SIG-M5 (cell line): ENCODE measurements at places on chromosomes 2 and 18.

- DNase-seq: no peak
These were observed 37.4 kb downstream of the TMEM87B start for GRCh38 chr2:112092286-112093041.

- DNase-seq: no peak
These were observed 57.5 kb downstream of the MCFD2 start for GRCh38 chr2:46857871-46858701.

DNA sequence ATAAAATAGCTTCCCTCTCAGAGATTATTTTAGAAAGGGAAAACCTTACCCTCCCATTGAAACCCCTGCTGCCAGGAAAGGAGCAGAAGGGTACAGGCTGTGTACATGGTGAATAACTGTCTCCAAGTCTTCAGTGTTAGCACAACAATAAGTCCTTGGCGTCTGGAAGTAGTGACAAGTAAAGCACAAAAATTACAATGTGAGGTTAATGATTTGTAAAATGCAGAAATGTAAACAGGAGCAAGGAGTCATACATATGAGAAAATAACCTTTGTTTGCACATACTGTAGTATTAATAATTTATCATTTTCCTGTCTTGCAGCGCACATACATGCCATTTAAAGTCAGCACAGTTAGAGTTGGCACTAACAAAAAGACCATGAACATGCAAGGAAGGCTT is 40.5 kb downstream of the ABHD3 start:
- no peak for DNase-seq

DNA sequence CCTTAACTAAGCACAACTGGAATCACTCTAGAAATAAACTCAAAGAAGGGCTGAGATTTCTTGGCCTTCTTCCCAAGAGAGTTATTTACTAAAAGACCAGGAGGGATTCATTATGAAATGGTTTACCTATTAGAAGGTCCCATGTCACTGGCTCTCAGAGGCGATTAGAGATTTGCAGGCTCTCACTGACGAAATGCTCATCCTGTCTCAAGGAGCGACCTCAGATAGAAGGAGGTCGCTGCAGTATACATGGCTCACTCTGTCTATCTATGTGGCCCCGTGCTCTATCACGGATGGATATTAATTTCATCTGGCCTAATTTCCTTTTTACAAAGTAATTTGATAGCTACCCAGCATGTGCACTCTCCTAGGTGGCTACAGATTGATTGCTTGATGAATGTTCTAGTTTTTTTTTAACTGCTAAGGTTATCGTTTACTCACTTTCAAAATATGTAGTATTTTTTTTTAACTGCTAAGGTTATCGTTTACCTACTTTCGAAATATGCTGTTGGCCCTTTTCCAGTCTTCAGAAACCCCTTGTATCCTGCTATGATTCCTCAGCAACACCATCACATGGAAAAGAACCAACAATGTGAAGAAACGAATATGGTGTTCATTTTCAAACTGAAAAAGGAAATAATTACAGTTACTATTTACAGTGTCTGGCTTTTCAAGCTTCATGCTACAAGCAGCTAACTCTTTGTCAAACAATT is 9.1 kb downstream of the SMIM21 start:
- no peak for DNase-seq

- DNase-seq: no peak
These were observed 5.8 kb downstream of the TBC1D8 start for GRCh38 chr2:101145406-101145805.

- DNase-seq: no peak
These were observed 27.4 kb upstream of the EIF2AK3 start for GRCh38 chr2:88654714-88655113.

GRCh38 chr2:6914828-6915227 is 2.4 kb upstream of the RNF144A start:
- no peak for DNase-seq

DNA sequence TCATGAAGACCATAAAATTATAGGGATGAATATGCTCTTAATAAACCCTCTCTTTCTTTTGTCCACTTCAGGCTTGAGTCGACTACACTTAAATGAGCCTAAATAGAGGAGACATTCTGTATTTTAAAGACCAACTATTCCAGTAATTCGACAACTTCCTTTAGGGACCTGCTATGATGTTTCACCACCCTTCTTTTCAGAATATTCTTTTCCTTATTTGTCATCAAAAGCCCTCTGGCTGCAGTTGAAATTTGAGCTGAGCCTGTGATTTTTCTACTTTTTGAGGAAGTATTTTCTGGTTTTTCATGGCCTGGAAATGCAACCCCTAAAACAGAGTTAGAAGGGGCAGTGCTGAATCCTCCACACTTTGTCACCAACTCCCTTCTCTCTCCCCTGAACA is 287.0 kb downstream of the EPHA4 start:
- DNase-seq: no peak

GRCh38 chr18:26057344-26057773 is 33.1 kb downstream of the SS18 start:
- no peak for DNase-seq

DNA sequence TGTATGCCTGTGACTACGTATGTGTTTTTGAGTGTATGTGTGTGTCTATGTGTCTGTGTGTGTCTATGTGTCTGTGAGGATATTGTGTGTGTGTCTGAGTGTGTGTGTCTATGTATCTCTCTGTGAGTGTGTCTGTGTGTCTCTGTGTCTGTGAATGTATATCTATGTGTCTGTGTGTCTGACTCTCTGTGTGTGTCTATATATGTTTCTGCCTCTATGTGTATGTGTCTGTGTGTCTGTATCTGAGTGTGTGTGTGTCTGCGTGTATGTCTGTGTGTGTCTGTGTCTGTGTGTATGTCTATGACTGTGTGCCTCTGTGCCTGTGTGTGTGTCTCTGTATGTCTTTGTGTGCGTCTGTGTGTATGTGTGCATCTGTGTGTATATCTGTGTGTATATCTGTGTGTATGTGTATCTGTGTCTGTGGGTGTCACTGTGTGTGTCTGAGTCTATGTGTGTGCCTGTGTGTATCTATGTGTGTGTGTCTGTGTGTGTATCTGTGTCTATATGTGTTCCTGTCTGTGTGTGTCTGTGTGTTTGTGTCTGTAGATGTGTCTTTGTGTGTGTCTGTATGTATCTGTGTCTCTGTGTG is 172.7 kb downstream of the MYCN start:
- DNase-seq: no peak

DNA sequence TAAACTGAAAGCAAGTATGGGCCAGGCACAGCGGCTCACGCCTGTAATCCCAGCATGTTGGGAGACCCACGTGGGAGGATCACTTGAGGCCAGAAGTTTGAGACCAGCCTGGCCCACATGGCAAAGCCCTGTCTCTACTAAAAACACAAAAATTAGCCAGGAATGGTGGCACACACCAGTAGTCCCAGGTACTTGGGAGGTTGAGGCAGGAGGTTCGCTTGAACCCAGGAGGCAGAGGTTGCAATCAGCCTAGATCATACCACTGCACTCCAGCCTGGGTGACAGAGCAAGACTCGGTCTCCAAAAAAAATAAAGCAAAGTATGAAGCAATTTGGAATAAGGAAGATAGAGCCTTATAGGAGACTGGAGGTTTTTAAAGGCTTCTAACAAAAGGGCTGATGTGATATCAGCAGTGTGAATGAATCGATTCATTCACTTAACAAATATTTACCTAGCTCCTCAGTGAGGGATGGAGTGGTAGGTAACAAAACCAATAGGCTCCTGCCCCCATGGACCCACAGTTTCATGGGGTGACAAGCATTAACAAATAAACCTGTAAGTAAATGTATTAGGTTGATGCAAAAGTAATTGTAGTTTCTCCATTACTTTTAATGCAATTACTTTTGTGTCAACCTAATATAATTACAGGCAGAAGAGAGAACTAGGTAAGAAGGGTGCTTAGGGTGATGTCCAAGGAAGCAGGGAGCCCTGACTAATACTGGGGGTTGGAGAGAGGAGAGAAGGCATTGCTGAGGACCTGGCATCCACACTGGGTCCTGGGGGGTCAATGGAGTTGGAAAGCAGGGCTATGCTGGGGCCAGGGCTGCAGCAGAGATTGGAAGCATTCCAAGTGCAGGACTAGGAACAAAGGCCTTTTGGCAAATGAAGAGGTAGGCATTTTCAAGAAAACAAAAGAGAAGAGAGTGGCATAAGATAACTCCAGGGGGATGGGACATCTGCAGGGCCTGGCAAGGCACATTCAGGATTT is 195.4 kb upstream of the ARL4C start:
- no peak for DNase-seq
